H4 (cell line): ENCODE measurements at places on chromosomes 5 and 9.
A peak's percentile ranks its signal among the peaks of the same experiment; 100 is the strongest.

DNA sequence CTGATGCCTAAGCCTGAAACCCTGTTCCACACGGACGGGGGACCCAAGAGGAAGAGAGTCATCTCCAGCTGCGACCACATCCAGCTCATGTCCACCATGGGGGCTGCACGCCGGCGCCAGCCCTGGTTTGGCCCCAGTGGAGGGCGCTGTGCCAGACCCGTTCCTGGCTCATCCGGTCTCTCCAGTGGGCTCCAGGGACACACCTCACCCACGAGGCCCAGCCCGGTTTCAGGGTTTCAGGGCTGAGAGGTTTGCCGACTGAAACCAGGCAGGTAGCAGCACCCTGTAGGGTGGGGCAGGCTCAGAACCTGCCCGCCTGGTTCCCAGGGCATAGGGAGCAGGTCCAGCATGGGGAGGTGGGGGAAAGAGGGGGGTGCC lies 71.4 kb upstream of the STXBP1 start:
- no peak for DNase-seq

- no peak for DNase-seq
Measured at GRCh38 chr5:40991168-40991980, 79.8 kb downstream of the MROH2B start.

- no peak for DNase-seq
Measured at GRCh38 chr9:121826711-121827110, 175.3 kb downstream of the DAB2IP start.

DNA sequence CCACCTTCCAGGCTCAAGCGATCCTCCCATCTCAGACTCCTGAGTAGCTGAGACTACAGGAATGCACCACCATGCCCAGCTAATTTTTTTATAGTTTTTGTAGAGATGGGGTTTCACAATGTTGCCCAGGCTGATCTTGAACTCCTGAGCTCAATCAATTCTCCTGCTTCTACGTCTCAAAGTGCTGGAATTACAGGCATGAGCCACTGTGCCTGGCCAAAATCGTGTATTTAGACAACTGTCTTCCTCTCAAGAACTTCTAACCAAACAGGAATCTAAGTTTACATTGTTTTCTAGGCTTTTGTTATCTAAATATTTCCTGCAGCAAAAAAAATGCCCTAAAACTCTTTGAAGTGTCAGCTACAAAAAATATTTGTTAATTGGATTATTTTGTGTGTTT lies 78.8 kb downstream of the NLN start:
- DNase-seq = no peak

DNA sequence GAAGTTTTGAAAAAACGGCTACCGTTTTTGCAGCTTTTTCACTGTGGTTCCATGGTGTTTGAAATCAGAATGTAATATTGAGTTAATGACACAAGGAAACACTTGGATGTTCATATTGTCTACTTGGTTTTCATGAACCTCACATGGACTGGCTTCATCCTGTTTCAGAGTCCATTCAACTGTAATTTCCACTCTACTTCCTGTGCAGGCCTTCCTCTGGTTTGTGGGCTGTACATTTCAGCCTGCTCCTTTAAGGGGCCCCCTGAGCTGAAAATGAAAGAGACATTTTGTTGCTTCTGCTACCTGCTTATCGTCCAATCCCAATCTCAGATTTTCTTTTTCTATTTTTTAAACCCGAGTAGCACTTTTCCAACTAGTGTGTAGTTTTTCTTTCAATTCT lies 41.8 kb upstream of the CDKN2B start:
- DNase-seq = no peak

DNA sequence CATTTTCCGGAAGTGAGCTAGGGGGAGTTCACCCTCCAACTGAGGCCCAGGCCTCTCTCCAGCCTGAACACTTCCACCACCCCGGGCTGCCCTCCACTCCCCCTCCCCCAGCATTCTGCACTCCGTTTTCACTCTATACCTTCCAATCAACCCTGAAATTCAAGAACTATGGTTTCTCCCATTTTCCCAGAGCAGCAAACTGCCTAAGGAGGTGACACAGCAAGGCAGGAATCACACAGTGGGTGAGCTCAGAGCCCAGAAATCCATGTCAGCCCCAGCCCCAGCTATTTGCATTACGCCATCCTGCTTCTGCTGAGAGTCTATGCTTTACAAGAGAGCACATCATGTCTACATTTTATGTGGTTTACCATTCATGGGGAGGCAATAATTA lies 11.9 kb downstream of the MSX2 start:
- DNase-seq = peak; percentile 92

DNA sequence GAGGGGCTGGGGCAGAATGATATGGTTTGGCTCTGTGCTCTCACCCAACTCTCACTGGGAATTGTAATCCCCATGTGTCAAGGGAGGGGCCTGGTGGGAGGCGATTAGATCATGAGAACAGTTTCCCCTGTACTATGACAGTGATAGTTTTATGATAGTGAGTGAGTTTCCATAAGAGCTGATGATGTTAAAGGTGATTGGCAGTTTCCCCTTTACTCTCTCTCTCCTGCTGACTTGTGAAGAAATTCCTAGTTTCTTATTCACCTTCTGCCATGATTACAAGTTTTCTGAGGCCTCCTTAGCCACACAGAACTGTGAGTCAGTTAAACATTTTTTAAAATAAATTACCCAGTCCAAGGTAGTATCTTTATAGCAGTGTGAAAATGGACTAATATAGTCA lies 120.4 kb upstream of the CDH9 start:
- DNase-seq = no peak

- no peak for DNase-seq
Measured at GRCh38 chr9:113919382-113919781, 43.3 kb downstream of the ZNF618 start.

- no peak for DNase-seq
Measured at GRCh38 chr5:31285025-31285424, 91.5 kb downstream of the CDH6 start.

GRCh38 chr9:128335161-128335560 lies 5.2 kb upstream of the SLC27A4 start:
- no peak for DNase-seq

DNA sequence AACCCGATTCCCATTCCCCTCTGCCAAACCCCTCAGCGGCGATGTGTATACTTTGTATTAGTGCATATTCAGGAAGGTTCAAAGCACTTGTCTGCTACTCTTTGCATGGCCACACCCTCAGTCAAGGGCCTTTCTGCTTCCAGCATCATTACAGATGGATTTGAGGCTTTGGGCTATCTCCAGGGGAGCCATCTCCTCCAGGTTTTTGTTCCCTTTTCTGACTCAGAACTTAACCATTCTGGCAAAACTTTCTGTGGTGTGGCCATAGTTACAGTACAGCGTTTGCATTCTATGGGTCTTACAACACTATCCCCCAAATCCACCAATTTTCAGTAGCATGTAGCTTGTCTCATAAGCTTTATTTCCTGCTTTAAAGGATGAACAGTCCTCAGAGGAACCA lies 36.0 kb upstream of the SVEP1 start:
- no peak for DNase-seq

- DNase-seq = no peak
Measured at GRCh38 chr9:19369107-19369506, 10.9 kb downstream of the RPS6 start.

DNA sequence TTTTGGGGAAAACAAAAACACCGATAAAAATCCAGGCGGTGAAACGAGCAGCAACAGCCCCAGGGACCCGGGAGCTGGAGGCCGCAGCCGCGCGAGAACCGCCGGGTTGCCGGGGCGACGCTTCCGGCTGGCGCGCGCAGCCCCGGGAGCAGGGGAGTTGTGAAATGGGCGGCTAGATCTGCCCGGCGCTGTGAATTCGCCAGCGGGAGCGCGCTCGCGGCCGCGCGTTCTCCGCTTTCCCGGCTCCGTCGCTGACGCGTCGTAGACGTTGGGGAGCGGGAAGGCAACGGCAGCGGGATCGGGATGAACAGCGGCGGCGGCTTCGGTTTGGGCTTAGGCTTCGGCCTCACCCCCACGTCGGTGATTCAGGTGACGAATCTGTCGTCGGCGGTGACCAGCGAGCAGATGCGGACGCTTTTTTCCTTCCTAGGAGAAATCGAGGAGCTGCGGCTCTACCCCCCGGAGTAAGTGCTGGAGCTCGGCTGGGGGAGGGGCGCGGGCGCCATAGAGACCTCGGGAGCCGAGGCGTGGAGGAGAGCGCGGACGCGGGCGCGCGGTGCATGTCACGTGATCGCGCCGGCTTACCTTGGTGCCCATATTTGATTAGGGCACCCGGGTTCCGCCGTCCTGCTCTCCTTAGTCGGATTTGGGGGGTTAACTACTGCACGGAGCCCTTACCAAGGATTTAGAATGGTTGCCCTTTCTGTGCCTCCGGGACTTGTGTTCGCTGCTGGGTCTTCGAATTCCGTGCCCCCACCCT lies at the start of gene SREK1:
TSS of gene SREK1 (plus strand) at position 227 of the 760 bp plus-strand sequence. CDS start at position 304, 77 bp downstream.
- DNase-seq = peak; percentile 86

GRCh38 chr5:61768692-61769281 lies 436.7 kb downstream of the ZSWIM6 start:
- peak; percentile 56 for DNase-seq

DNA sequence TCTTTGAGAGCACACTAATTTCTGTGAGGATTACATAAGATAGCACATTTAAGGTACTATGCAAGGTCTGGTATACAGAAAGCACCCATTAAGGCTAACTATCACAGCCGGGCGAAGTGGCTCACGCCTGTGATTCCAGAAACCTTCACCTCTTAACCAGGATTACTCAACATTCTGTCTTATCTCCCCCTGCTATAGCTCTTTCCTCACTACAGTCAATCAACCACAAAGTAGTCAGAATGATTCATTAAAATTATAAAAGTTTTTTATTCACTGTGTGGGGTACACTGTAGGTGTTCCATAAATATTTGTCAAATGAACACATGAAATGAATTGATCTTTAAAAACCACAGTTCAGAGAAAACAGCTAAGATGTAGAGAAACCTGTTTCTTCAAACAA lies 48.7 kb downstream of the CHD1 start:
- no peak for DNase-seq

GRCh38 chr5:76790632-76791290 lies 28.1 kb upstream of the F2RL1 start:
- DNase-seq = peak; percentile 87

DNA sequence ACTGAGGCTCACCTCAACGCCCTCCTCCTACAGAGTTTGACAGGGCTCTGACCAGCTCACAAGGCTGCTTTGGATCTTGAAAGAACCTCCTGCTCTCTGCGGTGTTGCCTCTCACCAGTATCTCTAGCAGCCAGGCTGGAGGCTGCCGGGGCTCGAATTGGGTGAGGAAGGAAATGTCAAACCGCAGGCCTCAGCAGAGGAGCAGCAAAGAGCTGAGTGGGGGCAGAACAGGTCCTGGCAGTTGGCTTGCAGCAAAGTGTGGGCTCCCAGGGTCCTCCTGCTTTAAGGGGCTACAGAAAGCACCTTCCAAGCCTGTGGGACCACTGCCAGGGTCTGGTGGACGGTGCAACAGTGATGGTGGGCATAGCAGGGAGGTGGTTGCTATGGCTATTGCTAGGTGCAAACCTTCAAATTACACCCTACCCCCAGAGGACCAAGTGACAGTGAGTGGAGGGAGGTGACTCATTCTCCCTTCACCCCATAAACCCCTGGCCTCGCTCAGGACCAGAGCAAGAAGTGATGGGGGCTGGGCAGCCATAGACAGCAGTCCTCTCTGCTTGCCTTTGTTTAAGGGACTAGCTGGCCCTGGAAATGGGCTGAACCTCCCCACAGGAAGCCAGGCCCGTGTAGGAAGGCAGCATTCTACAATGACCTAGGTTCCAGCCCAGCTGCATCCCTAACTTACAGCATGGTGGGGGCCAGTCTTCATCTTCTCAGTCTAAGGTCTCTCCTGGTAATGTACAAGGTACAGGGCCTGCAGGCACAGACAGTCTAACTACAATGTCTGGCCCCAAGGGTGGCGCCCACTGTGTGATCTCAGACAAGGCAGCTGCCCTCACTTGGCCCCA lies 18.7 kb downstream of the LCP2 start:
- DNase-seq = no peak

- DNase-seq = no peak
Measured at GRCh38 chr5:93884254-93884653, 142.9 kb upstream of the POU5F2 start.

DNA sequence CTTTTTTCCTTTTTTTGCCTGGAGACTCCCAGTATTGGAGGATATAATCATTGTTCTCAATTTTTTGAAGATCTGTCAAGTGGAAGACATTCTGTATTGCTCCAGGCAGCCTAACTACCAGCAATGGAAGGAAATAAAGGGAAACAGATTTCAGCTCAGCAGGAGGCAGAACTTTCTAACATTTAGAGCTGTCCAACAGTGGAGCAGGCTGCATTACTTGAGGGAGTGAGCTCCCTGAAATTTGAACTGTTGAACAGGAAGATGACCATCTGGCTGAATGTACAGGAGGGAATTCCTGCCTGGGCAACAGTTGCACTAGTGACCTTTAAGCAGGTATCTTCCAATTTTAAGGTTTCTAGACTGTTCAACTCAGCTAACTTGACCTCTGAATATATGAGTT lies 1.1 kb upstream of the GAPVD1 start:
- no peak for DNase-seq

GRCh38 chr5:130488252-130488651 lies 584.0 kb downstream of the CHSY3 start:
- no peak for DNase-seq

GRCh38 chr5:153558957-153559356 lies 68.5 kb downstream of the GRIA1 start:
- no peak for DNase-seq

- DNase-seq = no peak
Measured at GRCh38 chr5:10536931-10537579, 26.8 kb upstream of the ANKRD33B start.

- DNase-seq = no peak
Measured at GRCh38 chr9:96135076-96135752, 166.8 kb downstream of the HSD17B3 start.
